Myocyte (in vitro differentiated cells): ENCODE measurements at places on chromosomes 1 and 21.

- peak; percentile 72 for DNase-seq
Measured at GRCh38 chr1:22778862-22779520, 68.4 kb downstream of the EPHB2 start.

DNA sequence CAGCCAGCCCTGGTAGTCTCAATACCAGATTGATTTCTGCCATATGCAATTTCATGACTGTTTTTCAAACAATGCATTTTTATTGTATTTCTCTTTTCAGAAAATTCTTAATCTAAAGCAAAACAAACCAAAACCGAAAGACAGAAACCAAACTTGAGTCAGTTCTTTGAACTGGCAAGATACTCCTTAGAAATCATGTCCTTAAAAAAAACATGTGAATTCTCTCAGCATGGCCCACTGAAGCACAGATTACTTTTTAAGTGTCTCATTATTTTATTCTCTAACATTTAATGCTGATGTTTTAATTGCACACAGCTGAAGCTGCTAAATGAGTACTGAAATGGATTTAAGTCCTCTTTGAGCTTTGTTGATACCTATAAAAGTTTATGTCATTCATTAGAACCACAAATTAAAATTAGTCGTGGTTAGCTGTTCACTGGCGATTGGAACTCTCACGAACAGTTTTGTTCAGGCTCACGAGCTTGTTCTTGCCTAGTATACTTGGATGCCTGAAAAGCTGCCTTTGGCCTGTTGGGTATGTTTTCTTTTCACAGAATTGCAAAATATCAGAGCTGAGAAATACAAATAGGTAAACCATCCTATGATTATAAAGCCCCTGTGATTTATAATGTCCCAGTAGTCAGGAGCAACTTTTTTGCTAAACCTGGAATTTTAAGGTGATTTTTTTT, 87.5 kb downstream of the CAMTA1 start:
- DNase-seq: no peak

- no peak for DNase-seq
Measured at GRCh38 chr1:200211157-200211556, 183.6 kb downstream of the NR5A2 start.

- no peak for DNase-seq
Measured at GRCh38 chr1:94324178-94324544, 86.8 kb upstream of the ARHGAP29 start.

DNA sequence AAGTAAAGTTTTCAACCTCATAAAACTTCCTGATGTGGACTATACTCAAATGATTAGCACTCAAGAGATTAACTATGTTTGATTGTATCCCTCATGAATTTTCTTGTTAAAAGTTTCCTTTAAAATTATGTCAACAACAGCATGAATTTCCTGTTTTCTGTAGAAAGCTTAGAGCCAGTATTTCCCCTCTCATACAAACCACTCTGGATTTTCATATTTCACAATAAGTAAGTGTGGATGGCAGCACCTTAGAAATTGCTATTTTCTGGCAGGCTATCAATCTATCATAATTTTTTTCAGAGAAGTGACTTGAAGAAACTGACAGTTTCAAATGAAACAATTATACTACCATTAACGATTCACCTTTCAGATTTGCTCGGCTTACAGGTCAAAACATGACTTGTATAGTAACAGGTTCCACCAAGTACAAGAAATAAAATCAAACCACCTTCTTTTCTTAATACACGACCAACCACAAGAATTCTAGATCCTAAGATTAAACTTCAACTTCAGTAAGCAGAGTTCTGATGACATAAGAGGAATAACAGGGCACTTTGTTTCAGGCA, 20.8 kb downstream of the ELK4 start:
- DNase-seq: no peak

DNA sequence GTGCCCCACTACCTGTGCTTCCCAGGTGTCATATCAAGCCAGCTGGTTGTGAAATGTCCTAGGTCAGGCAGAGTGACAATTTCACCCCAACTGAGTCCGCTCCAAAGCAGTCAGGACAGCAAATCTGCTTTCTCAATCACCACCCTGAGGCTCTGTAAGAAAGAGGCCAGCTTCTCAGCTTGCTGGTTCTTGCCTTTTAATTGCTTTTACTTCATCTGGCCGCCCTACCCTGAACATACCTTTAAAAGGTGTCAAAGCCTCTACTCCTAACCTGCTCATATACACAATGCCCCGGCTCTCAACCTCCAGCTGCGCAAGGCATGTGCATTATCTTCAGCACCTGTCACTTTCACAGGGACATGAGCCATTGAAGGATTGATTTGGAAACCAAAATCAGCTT, 581.6 kb downstream of the NPHP4 start:
- no peak for DNase-seq

- DNase-seq: peak; percentile 28
Measured at GRCh38 chr1:204073837-204074273, 940 bp downstream of the SOX13 start.

GRCh38 chr1:231632119-231632518, 5.5 kb downstream of the DISC1 start:
- no peak for DNase-seq

DNA sequence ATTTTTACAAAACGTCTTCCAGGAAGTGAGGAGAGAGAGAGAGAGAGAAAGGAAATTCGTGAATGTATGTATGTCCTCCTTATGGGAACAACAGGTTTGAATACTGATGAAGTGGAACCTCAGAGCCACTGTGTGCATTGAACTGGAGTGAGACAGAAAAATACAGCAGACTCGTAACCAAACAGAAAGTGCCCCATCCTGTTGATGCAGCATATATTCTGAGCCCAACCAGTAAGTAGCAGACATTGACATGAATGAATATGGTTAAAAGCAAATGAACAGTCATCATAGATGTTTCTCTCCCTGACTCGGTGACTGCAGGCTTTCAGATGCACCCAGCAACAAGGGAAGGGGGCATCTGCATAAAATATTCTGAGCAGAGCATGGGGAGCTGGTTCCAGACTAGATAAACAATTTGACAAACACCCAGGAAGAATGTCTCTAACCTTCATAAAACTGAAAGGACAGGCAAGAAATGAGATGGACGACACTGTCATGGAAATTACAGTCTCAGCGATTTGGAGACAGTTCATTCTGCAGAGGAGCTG, 471.0 kb upstream of the PBX1 start:
- DNase-seq: no peak

GRCh38 chr1:12450756-12451559, 167.1 kb downstream of the DHRS3 start:
- DNase-seq: no peak

DNA sequence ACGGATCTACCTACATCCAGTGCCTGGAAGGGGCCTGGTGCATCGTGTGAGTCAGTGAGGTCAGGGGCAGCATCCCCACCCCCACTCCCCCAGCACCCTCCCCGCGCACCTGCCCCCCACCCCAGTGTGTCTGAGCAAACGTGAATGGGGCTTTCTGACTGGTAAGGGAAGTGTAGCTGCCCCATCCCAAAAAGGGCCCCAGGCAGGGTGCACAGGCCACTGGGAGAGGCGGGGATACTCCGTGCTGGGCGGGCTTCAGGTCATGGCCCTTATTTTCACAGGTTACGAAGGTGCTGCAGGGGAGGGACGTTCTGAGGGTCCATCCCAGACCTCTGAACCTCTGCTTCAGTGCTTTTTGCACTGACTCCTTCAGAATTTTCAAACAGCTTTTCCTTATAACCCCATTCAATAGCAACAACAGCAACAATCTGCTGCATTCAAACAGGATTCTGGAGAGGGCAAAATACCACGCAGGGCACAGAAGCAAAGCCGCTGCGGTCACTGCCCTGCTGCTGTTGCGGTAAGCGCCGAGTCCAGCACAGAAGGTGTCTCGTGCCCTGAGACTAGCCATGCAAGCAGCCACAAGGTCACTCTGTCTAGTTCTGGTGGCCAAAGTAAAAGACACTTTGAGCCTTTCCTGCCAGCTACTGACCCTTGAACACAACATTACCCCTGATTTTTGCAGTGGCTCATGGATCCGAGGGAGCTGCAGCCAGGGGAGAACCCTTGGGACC, 10.3 kb downstream of the TTC34 start:
- DNase-seq: no peak

GRCh38 chr1:200281201-200281835, 128.5 kb downstream of the ZNF281 start:
- no peak for DNase-seq

- no peak for DNase-seq
Measured at GRCh38 chr1:238826891-238827290, 559.5 kb upstream of the CHRM3 start.

DNA sequence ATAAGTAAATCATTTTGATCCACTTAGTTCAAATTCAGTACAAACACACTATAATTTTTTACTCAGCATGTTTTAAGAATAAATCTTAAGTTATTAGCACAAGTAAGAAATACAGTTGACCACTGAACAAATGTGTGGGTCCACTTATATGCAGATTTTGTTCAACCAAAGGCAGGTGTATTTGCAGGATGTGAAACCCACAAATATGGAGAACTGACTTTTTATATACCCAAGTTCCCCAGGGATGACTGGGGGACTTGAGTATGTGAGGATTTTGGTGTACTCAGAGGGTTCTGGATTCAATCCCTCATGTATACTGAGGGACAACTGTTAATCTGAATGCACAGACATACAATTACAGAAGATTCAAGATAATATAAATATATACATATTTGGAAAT, 25.7 kb upstream of the ERICH3 start:
- DNase-seq: peak; percentile 4

- no peak for DNase-seq
Measured at GRCh38 chr1:30748098-30748698, 9.4 kb downstream of the LAPTM5 start.

GRCh38 chr21:41895643-41896493, 16.7 kb upstream of the PRDM15 start:
- DNase-seq: peak; percentile 11

DNA sequence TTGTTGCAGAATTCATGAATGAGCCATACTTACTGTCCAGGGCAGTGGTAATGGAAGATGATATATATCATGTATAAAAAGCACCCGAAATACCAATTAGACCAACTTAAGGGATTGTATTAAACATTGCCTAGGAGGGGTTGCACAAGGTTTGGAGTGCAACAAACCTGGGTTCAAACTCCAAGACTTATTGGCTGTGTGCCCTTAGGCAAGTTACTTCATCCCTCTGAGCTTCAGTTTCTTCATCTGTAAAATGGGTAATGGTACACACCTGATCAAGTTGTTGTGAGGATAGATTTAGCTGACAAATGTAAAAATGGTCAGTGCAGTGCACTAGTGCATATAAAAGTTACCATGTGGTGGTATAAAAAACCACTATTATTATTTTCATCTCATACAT, 9.8 kb upstream of the PPP1R15B start:
- no peak for DNase-seq

- no peak for DNase-seq
Measured at GRCh38 chr1:156905176-156905575, 11.7 kb downstream of the PEAR1 start.

GRCh38 chr1:65804584-65804983, 11.9 kb downstream of the PDE4B start:
- DNase-seq: no peak

- no peak for DNase-seq
Measured at GRCh38 chr21:40681164-40681859, 165.6 kb downstream of the DSCAM start.
